ENCODE measurements at places on chromosomes 6 and 20.

DNA sequence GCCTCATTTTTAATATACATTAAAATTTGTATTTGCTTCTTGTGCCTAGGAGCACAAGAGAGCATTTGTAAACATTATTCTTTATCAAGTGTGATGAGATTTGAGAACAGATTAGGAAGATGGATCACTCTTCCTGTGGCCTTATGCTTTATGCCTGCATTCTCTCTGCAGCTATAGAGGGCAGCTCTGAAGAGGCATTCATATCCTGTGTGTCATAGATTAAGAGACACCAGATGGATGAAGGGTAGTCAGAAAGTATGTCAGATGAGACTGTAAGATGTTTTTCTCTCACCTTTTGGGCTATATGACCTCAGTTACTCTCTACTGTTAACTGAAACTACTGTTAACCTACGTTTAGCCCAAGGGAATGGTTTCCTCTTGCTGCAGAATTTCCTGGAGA lies 61.4 kb downstream of the DNAH8 start:
- no peak for DNase-seq

- no peak for DNase-seq
Observed at GRCh38 chr20:59231124-59231804, 67.6 kb downstream of the ZNF831 start.

DNA sequence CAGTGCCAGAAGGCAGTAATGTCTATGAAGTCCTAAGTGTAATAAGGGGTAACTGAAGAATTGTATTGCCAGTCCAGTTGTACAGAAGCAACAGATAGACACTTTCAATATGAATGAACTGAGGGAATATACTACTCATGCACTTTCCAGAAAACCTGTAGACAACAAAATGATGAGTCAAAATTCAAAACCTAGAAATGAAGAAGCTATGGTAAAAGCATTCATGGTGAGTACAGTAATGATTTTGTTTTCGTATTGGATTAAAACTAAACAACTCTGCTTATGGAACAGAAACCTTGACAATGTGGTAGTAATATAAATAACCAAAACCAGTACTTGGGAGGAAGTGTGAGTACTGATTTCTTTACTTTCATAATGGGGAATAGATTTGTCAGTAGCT lies 35.0 kb downstream of the ARMC2 start:
- DNase-seq = no peak

- no peak for DNase-seq
Observed at GRCh38 chr6:105993341-105994117, 92.6 kb upstream of the PRDM1 start.
